ENCODE measurements at places on chromosomes 5 and 9. TPM values are rescaled to one million over a fixed set of nuclear protein-coding genes. Genes with fewer than 3 reads are reported as not detected.

Gene PCDHB3
- 1.8 TPM for total RNA-seq

- no peak overlapping the region for H3K4me3 ChIP-seq
- no peaks in the 10 kb centered on the region for H3K4me1 ChIP-seq
- H3K27me3 ChIP-seq: no peaks in the 10 kb centered on the region
- no peak overlapping the region for H3K27ac ChIP-seq
Measured at GRCh38 chr5:111083323-111083722, 8.8 kb upstream of the WDR36 start.

Gene FGF10
- 7.8 TPM for total RNA-seq

DNA sequence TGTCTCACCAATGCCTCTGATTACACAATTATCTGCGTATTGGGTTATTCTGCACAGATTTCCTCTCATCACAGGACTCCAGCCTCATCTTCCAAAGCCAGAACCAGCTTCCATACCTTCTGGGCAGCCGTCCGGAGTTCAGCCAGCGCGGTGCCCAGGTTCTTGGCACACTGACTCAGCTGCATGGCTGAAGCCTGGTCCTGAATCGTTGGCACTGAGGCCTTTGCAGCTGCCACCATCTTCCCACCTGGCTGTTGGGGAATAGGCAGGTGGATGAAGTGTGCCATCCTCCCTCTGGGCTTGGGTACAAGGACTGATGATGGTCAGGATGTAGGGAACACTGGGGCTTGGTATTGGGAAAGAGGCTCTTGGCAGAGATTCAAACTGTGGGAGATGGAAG, 17.9 kb downstream of the TLN1 start:
- no peak for DNase-seq
- H3K4me3 ChIP-seq: no peak overlapping the region
- H3K27ac ChIP-seq: no peak overlapping the region
- no peaks in the 10 kb centered on the region for H3K4me1 ChIP-seq
- peaks cover 85% of the 10 kb centered on the region for H3K36me3 ChIP-seq

DNA sequence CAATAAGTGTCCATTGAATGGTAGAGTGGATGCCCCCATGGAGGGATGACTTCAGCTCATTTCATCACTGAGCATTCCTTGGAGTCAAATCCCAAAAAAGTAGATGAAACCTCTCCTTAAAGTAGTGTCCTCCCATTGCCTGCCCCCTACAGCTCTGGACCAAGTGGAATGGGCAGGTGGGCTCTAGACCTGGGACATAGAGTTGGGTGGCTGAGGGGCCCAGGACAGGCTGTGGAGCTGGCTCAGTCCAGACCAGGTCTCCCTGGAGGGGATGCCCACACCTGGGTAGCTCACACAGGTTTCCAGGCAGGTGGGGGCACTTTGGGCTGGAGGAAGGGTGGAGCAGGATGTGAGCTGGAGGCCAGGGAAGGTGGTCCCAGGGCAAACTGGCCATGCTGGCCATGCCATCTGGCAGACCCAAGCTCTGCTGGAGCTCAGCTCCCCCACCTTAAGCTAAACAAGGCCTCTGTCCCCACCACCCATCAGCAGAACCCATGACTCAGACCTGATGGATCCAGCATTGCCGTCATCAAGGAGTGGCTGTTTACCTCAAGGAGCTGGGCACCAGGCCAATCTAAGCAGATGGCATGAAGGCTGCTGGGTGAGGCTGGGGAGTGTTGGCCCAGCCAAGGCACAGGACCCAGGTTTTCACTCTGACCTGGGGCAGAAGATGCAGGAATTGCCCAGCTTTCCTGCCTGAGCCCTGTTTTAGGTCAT, 6.2 kb upstream of the SPINK4 start:
- no peaks in the 10 kb centered on the region for H3K36me3 ChIP-seq
- no peak overlapping the region for H3K4me3 ChIP-seq
- no peak overlapping the region for H3K27ac ChIP-seq
- no peak for DNase-seq
- H3K27me3 ChIP-seq: peaks cover 8% of the 10 kb centered on the region

DNA sequence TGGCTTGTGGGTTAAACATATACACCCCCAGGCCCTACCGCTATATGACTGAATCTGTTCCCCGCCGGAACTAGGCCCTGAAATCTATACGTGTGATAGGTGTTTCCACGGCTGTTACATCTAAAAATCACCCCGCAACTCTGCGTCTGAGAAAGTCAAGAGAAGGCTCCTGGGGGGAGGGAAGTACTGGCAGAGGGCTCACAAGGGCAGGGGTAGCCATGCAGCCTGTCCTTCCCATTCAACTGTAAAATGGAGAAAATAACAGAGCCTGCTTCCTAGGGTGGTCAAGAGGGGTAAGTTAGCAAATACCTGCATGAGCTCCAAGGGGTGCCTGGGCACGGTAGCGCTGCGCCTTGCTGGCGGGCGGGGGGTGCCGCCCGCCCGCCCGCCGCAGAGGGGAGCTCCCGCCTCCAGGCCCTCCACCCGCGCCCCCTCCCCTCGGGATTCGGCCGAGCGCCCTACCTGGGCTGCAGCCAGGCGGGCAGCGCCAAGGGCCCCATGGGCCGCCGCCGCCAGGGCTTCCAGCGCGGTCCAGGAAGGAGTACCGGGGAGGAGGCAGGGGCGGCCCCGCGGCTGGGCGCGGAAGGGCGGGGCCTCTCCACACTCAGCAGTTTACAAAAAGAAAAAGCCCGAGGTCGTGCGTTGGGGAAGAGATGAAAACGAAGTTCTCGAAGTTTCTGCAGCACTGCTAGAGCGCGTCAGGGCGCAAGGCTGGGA, at the start of gene HACD4:
Gene HACD4, minus strand, starts transcription at position 550 of the 717 bp plus-strand sequence. Its CDS starts 50 bp downstream, at position 500.
- no peaks in the 10 kb centered on the region for H3K36me3 ChIP-seq
- H3K27ac ChIP-seq: peak within 1 kb of the TSS; percentile 73
- peaks cover 5% of the 10 kb centered on the region for H3K27me3 ChIP-seq

DNA sequence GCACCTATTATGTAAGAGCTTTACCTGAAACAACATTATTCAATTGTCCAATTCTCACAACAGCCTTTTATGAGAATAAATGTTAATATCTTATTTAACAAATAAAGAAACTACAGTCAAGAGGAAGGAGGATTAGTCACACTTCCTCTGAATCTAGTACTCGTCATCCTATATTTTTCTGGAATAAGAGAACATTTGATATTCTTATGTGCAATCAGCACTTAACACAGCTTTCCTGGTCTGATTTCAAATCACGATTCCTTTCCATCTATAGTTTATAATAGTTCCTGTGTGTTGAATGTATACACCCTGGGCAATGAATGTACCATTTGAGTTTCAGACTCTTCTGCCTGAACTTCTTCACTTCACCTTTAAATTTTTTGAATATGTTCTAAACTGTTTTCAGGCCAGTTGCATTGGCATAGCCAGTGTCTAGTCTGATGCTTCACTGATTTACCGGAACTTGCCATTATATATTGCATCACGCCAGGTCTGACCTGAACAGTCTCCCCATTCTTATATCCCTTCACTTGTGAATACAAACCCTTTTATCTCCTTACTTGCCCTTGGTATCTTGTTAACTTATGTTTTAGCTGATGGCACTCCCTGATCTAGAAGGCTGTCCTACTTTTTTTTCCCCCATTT, 698.3 kb downstream of the MAT2B start:
- H3K4me1 ChIP-seq: no peaks in the 10 kb centered on the region
- H3K27ac ChIP-seq: no peak overlapping the region
- no peaks in the 10 kb centered on the region for H3K27me3 ChIP-seq
- H3K4me3 ChIP-seq: no peak overlapping the region

Gene FOXD4L3
- not detected for total RNA-seq

DNA sequence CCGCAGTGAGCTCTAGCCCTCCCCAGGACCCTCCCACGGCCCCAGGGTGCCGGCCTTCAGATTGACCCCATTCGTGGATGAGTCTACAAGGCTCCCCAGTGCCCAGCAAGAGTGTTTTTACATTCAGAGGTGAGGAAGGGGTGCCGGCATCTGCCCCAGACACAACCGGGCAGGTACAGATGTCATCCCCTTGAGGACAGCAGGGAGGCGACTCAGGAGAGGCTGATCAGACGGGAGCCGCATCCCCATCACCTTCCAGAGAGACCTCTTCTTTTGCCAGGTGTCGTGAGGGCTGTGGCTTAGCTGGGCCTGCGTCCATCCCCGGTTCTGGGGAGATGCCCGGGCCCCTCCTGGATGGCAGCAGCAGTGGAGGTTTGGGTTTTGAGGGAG, 4.3 kb upstream of the LRRC14B start:
- DNase-seq: no peak
- H3K27me3 ChIP-seq: peaks cover 9% of the 10 kb centered on the region
- H3K4me3 ChIP-seq: no peak overlapping the region
- H3K4me1 ChIP-seq: peaks cover 57% of the 10 kb centered on the region
- no peak overlapping the region for H3K27ac ChIP-seq

Gene EIF4E1B
- not detected for total RNA-seq

Gene SOX30
- 0.09 TPM for total RNA-seq

- peak; percentile 5 for DNase-seq
- H3K4me1 ChIP-seq: no peaks in the 10 kb centered on the region
- no peak overlapping the region for H3K27ac ChIP-seq
- no peak overlapping the region for H3K4me3 ChIP-seq
- H3K27me3 ChIP-seq: no peaks in the 10 kb centered on the region
Measured at GRCh38 chr5:126234563-126235195, 188.5 kb upstream of the GRAMD2B start.

- H3K36me3 ChIP-seq: no peaks in the 10 kb centered on the region
- H3K4me3 ChIP-seq: no peak overlapping the region
- no peaks in the 10 kb centered on the region for H3K27me3 ChIP-seq
- H3K4me1 ChIP-seq: peaks cover 16% of the 10 kb centered on the region
- no peak overlapping the region for H3K27ac ChIP-seq
- DNase-seq: no peak
Measured at GRCh38 chr5:75367401-75367800, 30.4 kb downstream of the HMGCR start.

DNA sequence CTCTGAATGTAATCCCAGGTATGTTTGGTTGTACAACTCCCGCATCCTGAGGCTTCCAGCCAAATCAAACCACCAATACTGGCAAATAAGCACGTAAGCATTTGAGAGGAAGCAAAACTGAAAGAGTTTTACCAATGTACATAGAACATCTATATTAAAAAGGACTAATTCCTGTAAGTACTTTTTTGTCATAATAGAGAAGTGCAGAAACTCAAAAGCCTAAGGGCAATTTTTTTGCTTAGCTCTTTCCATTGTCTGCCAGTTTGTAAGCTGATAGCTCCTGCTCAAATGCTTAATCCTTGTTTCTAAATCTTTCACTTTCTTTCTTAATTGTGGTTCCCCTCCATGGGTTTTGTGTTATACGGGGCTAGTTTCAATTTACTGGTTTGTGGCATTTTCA, 1151.8 kb downstream of the CDH12 start:
- peak; percentile 31 for DNase-seq
- H3K27me3 ChIP-seq: no peaks in the 10 kb centered on the region
- H3K4me3 ChIP-seq: no peak overlapping the region
- H3K36me3 ChIP-seq: no peaks in the 10 kb centered on the region
- H3K4me1 ChIP-seq: no peaks in the 10 kb centered on the region

Gene TRIP13
- 5.7 TPM for total RNA-seq

Gene SLC25A2
- 0.22 TPM for total RNA-seq

DNA sequence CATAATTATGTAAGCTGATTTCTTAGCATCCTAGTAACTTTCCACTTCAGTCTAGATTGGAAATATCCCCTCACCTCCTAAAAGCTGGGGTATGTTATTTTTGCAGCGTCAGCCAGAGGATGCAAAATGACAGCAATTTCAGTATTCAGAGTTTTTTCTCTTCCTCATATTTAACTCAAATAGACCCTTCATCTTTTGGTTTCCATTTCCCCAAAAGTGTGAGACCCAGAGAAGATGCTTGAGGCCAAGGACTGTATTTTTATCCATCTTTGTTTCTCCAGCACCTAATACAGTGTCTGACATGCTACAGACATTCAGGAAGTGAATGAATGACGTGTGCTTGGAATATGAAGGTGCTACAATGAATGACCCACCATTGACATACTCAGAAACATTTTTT, 75.5 kb upstream of the RANBP3L start:
- no peak overlapping the region for H3K4me3 ChIP-seq
- H3K27me3 ChIP-seq: no peaks in the 10 kb centered on the region
- no peaks in the 10 kb centered on the region for H3K36me3 ChIP-seq
- H3K27ac ChIP-seq: no peak overlapping the region
- no peak for DNase-seq

- H3K4me3 ChIP-seq: no peak overlapping the region
- DNase-seq: no peak
- no peaks in the 10 kb centered on the region for H3K4me1 ChIP-seq
- H3K27ac ChIP-seq: no peak overlapping the region
- no peaks in the 10 kb centered on the region for H3K36me3 ChIP-seq
Measured at GRCh38 chr5:139251281-139251687, 42.3 kb upstream of the MATR3 start.

All from muscle of leg (tissue), 16 donors.